Common myeloid progenitor, CD34-positive (primary cell): ENCODE measurements at places on chromosomes 12 and 14.

GRCh38 chr12:116469344-116469743, 89.8 kb upstream of the MAP1LC3B2 start:
- H3K4me3 ChIP-seq: no peak overlapping the region
- H3K27me3 ChIP-seq: no peaks in the 10 kb centered on the region
- no peak overlapping the region for H3K27ac ChIP-seq
- no peaks in the 10 kb centered on the region for H3K4me1 ChIP-seq

GRCh38 chr12:116053479-116054200, 223.9 kb downstream of the MED13L start:
- no peaks in the 10 kb centered on the region for H3K4me1 ChIP-seq
- DNase-seq: no peak
- H3K4me3 ChIP-seq: no peak overlapping the region
- H3K27me3 ChIP-seq: no peaks in the 10 kb centered on the region

- peaks cover 12% of the 10 kb centered on the region for H3K4me1 ChIP-seq
- H3K27ac ChIP-seq: peak overlapping the region; percentile 65
- peaks cover 26% of the 10 kb centered on the region for H3K36me3 ChIP-seq
- DNase-seq: peak; percentile 5
These were observed 1.3 kb downstream of the ARID4A start for GRCh38 chr14:58299401-58300330.

DNA sequence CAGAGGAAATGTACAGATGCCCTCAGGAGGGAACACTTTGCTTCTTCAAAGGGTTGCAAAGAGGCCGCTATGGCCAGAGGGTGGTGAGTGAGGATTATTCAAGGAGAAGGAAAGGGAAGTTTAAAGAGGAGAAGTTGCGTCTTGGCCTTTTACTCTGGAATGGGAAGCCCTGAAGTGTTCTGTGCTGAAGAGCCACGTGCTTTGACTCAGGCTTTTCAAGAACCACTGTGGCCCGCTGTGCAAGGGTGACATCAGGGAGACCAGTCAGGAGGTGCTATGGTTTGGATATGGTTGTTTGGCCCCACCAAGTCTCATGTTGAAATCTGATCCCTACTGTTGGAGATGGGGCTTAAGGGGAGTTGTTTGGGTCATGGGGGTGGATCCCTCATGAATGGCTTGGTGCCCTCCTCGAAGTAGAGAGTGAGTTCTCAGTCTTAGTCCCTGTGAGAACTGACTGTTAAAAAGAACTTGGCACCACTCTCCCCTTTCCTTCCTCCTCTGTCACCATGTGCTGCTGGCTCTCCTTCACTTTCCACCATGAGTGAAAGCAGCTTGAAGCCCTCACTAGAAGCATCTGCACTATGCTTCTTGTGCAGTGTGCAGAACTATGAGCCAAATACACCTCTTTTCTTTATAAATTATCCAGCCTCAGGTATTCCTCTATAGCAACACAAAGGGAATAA, 66.1 kb upstream of the DUSP6 start:
- no peak overlapping the region for H3K27ac ChIP-seq
- no peak for DNase-seq
- no peaks in the 10 kb centered on the region for H3K27me3 ChIP-seq
- H3K4me3 ChIP-seq: no peak overlapping the region

- peaks cover 21% of the 10 kb centered on the region for H3K4me1 ChIP-seq
- no peak overlapping the region for H3K27ac ChIP-seq
- no peak for DNase-seq
- H3K27me3 ChIP-seq: no peaks in the 10 kb centered on the region
These were observed 21.2 kb upstream of the BATF start for GRCh38 chr14:75501080-75501479.

DNA sequence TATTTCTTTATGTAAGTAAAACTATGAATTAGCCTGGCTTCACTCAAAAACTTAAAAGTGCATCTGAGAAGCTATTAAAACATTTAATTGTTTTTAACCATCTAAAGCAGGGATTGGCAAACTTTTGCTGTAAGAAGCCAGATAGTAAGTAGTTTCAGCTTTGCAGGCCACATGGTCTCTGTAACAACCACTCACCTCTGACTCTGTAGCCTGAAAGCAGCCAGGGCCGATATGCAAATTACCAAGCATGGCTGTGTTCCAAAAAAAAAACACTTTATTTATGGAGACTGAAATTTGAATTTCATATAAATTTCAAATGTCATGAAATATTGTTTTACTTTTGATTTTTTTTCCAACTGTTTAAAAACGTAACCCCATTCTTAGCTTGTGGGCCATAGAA, 95.3 kb downstream of the CIT start:
- H3K4me3 ChIP-seq: no peak overlapping the region
- peaks cover 11% of the 10 kb centered on the region for H3K36me3 ChIP-seq
- H3K4me1 ChIP-seq: no peaks in the 10 kb centered on the region
- DNase-seq: no peak

GRCh38 chr14:57209561-57209960, 59.1 kb downstream of the EXOC5 start:
- H3K27ac ChIP-seq: no peak overlapping the region
- no peaks in the 10 kb centered on the region for H3K4me1 ChIP-seq
- no peak overlapping the region for H3K4me3 ChIP-seq
- no peaks in the 10 kb centered on the region for H3K27me3 ChIP-seq
- no peak for DNase-seq

GRCh38 chr14:21991130-21991529, 317.5 kb upstream of the OR4E1 start:
- H3K36me3 ChIP-seq: no peaks in the 10 kb centered on the region
- no peaks in the 10 kb centered on the region for H3K27me3 ChIP-seq
- no peak overlapping the region for H3K4me3 ChIP-seq
- H3K27ac ChIP-seq: no peak overlapping the region
- H3K4me1 ChIP-seq: no peaks in the 10 kb centered on the region

DNA sequence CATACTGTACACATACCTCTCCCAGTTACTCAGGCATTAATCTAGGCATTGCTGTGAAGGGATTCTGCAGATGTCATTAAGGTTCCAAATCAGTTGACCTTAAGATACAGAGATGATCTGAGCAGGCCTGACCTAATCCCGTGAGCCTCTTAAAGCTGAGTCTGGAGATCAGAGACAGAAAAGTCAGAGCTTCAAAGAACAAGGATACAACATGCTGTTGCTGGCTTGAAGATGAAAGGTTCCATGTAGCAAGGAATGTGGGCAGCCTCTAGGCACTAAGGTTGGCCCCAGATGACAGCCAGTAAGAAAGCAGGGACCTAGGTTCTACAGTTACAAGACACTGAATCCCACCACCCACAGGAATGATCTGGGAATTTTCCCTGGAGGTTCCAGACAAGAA, 81.1 kb downstream of the MAP1LC3B2 start:
- H3K36me3 ChIP-seq: no peaks in the 10 kb centered on the region
- no peak for DNase-seq
- no peak overlapping the region for H3K4me3 ChIP-seq
- no peak overlapping the region for H3K27ac ChIP-seq
- no peaks in the 10 kb centered on the region for H3K27me3 ChIP-seq

- H3K36me3 ChIP-seq: no peaks in the 10 kb centered on the region
- H3K27me3 ChIP-seq: peaks cover 2% of the 10 kb centered on the region
- H3K4me3 ChIP-seq: peak overlapping the region; percentile 90
These were observed 1.3 kb downstream of the FGD6 start for GRCh38 chr12:95215949-95216348.

DNA sequence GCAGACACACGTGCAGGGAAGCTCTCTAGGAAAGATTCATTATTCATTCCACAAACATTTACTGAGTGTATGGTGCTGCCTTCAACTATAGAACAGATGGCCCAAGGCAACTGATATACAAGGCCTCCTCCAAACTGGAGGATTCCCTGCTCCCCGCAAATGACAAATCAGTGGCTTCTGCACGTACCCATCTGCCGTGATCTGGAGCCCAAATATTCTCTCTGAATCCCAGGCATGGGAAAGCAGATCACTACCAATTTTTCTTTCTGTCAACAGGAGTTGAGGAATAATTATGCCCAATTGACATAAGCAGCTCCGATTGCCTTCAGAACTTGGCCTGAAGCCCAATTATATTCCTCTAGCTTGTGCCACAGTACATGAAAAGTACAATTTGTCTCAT, 174.2 kb upstream of the CCDC196 start:
- no peak for DNase-seq
- H3K4me3 ChIP-seq: no peak overlapping the region
- H3K27ac ChIP-seq: no peak overlapping the region
- no peaks in the 10 kb centered on the region for H3K4me1 ChIP-seq
- H3K27me3 ChIP-seq: no peaks in the 10 kb centered on the region
- no peaks in the 10 kb centered on the region for H3K36me3 ChIP-seq

- no peaks in the 10 kb centered on the region for H3K27me3 ChIP-seq
- H3K36me3 ChIP-seq: no peaks in the 10 kb centered on the region
- peaks cover 62% of the 10 kb centered on the region for H3K4me1 ChIP-seq
- H3K27ac ChIP-seq: no peak overlapping the region
- no peak for DNase-seq
- H3K4me3 ChIP-seq: no peak overlapping the region
These were observed 22.4 kb downstream of the ASB2 start for GRCh38 chr14:93953739-93954515.

DNA sequence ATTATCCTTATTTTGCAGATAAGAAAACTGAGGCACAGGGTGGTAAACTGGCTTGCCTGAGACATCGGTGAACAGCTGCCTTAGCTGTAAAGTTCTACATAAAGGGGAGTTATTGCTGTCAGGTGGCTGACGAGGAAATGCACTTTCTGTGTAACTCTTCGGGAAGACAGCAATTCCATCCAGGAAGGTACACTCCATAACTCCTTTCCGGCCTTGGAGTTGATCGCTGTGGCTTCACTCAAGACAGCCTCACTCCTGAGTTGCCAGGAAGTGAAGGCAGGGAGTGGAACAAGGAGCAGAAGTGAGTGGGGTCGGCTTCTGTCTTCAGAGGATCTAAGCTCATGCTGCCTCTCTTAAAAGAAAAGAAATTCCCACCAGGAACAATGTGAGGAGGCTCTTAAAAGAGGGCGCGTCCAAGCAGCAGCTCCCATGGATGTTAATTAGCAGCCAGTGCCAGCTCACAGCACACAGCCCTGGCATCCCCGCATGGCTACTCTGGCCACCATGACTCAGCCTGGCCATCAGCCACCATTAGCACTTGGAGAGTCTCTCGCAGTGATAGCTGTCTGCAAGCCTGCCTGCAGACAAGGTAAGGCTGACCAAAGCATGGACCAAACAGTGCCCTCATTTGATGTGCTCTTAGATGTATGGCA, 60.3 kb downstream of the NUAK1 start:
- DNase-seq: no peak
- H3K4me1 ChIP-seq: no peaks in the 10 kb centered on the region
- H3K36me3 ChIP-seq: no peaks in the 10 kb centered on the region
- no peaks in the 10 kb centered on the region for H3K27me3 ChIP-seq
- no peak overlapping the region for H3K27ac ChIP-seq

DNA sequence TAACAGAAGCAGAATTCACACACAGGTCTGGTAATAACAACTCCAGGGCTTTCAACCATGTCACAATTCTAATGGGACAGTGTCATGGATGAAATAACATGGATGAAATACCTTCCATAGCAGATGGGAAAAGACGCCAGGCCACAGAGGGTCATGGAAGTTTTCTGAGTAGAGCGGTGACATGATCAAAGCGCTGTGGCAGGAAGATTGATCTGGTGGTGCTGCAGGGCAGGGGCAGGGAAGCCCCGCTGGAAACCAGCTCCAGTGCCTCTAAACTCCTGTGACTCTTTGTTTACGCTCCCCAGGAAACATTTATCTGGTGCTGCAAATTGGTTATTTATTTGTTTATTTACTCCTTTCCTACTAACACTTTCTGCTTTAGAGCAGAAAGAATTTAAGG, 108.3 kb upstream of the HMGA2 start:
- no peak overlapping the region for H3K4me3 ChIP-seq
- no peak overlapping the region for H3K27ac ChIP-seq
- no peaks in the 10 kb centered on the region for H3K4me1 ChIP-seq

- no peak for DNase-seq
- no peak overlapping the region for H3K4me3 ChIP-seq
- H3K27me3 ChIP-seq: no peaks in the 10 kb centered on the region
- no peaks in the 10 kb centered on the region for H3K4me1 ChIP-seq
- H3K27ac ChIP-seq: no peak overlapping the region
- H3K36me3 ChIP-seq: no peaks in the 10 kb centered on the region
These were observed 222.7 kb upstream of the PLXNC1 start for GRCh38 chr12:93925585-93926205.

- H3K27me3 ChIP-seq: no peaks in the 10 kb centered on the region
- H3K4me1 ChIP-seq: no peaks in the 10 kb centered on the region
- H3K4me3 ChIP-seq: no peak overlapping the region
- H3K27ac ChIP-seq: no peak overlapping the region
- DNase-seq: no peak
- no peaks in the 10 kb centered on the region for H3K36me3 ChIP-seq
These were observed 64.9 kb downstream of the TMX1 start for GRCh38 chr14:51304941-51305340.
